ENCODE measurements at places on chromosomes 12 and 14. TPM values are rescaled to one million over a fixed set of nuclear protein-coding genes. Genes with fewer than 3 reads are reported as not detected.

GRCh38 chr12:52214421-52214802 is 18.6 kb upstream of the KRT7 start:
- no peak for DNase-seq

GRCh38 chr14:73394317-73394716 is 64.0 kb downstream of the NUMB start:
- no peak for DNase-seq

Gene IFNG-AS1
- not detected for total RNA-seq

DNA sequence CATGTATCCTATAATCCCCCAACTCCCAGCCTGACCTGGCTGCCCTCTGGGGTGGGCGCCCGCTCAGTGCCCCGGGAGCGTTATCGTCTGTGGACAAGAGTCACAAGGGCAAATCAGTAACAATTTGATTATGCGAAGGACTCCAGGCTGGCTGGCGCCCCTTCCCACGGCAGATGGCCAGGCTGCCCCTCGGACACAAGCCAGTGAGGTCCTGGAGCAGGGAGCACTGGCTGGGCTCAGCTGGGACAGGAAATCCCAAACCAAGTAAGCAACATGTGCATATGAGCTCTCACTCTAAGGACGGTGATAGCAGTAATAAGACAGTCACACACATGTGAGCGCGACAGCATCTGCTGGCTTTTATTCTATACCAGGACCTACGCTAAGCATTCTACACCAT is 59.3 kb upstream of the FAM222A start:
- no peak for DNase-seq

Gene SPIC
- not detected for total RNA-seq

Gene KRT7
- 3.4 TPM for total RNA-seq

DNA sequence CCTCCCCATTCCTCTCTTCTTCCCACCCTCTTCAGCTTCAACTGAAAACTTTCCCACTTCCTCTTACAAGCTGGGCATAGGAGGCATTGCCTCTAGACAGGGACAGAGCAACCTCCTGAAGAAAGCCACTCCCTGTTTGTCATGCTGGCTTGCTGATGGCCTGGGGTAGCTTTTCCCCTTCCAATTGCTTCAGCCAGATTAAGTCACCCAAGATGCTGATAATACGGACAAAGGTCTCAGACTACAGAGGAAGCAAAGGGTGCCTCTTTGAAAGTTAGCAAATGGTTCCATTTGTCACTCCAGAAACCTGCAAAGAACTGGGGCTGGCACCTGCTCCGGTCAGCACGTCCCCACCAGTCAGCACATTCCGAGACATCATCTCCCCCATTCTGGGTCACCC is 6.0 kb downstream of the KRT2 start:
- no peak for DNase-seq

DNA sequence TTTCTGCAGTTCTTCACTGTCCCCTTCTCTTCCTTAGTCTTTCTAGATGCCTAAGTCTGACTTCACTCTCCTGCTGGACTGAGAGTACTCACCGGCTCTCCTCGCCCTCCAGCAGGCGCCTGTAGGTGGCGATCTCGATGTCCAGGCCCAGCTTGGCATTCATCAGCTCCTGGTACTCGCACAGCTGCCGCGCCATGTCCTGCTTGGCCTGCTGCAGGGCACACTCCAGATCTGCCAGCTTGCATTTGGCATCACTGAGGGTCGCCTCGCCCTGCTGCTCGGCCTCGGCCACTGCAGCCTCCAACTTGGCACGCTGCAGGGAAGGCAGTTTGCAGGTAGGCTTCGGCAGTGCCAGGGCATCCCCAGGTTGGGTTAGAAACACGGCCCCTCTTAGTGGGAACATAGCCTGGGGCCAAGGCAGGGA is 5.2 kb downstream of the KRT84 start:
- DNase-seq, result peak; percentile 46

Gene GRIP1
- 2.4 TPM for total RNA-seq

DNA sequence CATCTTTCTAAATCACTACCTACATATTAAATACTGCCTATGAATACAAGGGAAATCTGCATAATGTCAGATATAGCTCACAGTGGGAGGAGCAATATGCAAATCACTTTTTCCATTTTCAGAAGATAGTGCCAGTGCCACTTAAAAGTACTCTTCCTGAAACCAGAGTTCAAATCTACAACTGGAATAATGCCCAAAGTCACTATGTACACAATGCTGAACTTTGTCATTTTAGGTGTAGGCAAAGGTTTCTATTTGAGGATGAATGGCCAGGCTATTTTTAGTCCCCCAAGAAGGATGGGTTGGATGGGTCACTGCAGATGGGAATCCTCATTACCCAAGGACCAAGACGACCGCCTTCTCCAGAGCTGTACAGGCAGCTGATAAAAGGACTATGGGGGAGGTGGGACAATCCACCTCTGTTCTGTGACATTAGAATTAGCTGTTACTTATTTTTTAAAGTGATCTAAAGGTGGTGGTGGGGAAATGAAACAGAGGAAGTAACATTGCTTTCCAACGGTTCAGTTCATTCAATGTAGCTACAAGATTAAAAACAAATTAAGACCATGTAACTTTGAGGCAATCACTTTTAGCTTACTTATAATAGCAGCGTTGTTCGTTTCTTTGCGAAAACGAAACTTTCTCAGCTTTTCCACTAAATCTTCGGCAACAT is 5.6 kb downstream of the GMFB start:
- no peak for DNase-seq

- no peak for DNase-seq
Measured at GRCh38 chr14:94368243-94368590, 20.2 kb downstream of the SERPINA1 start.

- DNase-seq, result no peak
Measured at GRCh38 chr14:68520637-68521556, 272.0 kb downstream of the ZFP36L1 start.

GRCh38 chr14:74062809-74063150 is 21.5 kb downstream of the ALDH6A1 start:
- DNase-seq, result no peak

DNA sequence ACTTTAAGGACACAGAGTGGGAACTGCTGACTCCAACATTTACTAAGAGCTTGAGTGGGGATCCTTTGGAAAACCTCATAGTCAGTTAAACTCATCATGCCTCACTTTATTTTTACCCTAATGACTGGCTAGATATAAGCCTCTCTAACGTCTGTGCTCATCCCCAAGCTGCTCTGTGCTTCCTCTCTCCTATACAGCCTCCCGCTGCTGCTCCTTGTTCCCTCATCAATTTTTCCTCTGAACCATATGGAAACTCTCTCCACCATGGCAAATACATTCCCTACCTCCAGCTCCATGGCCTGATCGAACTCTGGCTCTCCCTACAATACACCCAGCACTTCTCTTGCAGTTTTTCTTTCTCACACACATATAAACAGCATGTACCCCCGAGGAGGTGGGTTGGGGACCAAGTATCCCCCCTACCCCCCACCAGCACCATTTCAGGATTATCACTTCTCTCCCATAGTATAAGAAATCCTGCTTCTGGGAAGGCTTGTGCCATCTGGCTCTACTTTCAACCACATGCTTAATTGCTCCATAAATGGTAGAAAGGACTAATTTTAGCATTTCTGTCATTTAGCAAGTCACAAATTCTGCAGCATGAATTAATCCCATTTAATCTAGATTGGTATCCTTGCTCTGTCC is 39.2 kb upstream of the DYRK2 start:
- no peak for DNase-seq

GRCh38 chr12:50402264-50403000 is 1.7 kb downstream of the LARP4 start:
- DNase-seq, result no peak

Gene TTC9
- total RNA-seq, result 6.4 TPM

- peak; percentile 31 for DNase-seq
Measured at GRCh38 chr12:103771466-103771865, 69.6 kb downstream of the NT5DC3 start.

DNA sequence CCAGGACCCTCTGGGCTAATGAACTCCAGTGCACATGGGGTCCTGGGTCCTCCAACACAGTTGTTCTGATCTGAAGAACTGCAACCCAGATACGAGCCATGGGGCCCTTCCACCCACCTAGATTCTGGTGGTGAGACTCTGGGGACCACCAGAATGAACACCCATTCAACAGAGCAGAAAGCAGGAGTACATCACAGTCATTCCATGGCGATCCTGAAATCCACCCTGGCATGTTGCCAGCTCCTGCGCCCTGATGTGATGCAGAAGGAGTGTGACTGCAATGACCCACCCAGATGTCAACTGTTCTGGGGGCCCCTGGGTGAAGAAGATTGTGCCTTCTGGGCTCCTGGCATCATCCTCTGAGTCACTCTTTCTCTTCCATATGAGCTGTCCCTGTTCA is 211.6 kb downstream of the KIF26A start:
- DNase-seq, result no peak

Gene ZNF385A
- total RNA-seq, result 0.73 TPM

DNA sequence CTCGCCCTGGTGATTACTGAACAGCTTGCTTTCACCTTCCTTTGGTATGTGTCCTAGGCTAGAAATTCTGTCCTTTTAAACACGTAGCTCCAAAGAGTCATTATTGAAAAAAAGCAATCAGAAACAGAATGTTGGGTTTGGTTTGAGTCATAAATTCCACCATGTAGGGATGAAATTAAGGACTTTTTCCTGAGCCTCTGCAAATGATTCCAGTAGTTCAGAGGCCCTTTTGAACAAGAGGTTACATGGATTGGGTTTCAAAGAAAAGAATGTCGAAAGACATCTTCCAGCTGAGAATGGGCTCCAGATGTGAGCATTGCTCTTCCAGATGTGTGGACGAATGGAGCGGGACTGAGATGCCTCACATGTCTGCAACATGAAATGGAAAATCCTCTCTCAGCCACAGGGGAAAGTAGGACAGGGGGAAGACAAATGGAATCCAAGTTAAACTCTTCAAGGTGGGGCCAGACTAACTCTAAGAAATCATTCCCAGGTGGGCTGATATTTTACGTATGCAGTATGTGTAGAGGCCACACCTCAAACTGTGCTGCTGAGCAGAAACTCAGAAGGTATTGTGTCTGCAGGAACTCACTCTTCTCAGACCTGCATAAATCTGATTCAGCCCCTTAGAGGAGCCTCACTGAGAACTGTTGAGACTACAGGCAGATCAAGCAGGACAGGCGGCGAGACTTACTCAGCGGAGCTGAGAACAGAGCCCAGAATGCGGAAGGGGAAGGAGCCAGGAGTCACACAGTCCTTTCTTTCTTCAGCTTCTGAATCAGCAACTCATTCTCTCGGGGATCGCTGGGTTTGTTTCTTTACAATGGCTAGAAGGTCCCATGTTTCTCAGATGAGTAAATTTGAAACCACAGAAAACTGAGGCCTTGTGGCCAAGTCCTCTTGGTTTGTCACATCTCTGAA is 23.3 kb upstream of the EMP1 start:
- DNase-seq, result peak; percentile 76

- no peak for DNase-seq
Measured at GRCh38 chr14:38039496-38039895, 168.2 kb upstream of the SSTR1 start.

Gene IL31
- 4.0 TPM for total RNA-seq

Gene OASL
- 13.9 TPM for total RNA-seq

GRCh38 chr14:28681681-28682080 is 84.9 kb upstream of the FOXG1 start:
- DNase-seq, result no peak

GRCh38 chr12:123063535-123063934 is 83.1 kb downstream of the ARL6IP4 start:
- DNase-seq, result peak; percentile 53

- DNase-seq, result no peak
Measured at GRCh38 chr14:74511966-74512830, 18.6 kb downstream of the ISCA2 start.

Gene ETFBKMT
- 0.35 TPM for total RNA-seq

GRCh38 chr12:64544371-64545080 is 65.8 kb upstream of the RASSF3 start:
- no peak for DNase-seq

GRCh38 chr12:49388682-49389386 is 21.6 kb downstream of the SPATS2 start:
- DNase-seq, result peak; percentile 82

DNA sequence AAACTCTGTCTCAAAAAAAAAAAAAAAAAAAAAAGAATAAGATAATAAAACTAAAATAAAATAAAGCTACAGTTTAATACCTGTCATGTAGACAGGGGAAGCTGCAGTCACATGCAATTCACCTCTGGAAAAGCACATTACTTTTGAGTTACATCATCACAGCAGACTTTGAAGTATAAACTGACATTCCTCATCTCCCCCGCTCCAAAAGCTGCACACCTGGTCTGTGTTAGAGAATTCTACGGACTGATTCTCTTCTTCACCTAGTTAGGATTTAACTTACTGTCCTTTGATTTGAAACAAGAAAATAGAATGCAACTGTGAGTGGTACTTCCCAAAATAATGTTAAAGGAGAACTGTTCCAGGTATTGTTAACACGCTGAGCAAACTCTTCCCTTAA is 25.1 kb downstream of the SPPL3 start:
- no peak for DNase-seq

DNA sequence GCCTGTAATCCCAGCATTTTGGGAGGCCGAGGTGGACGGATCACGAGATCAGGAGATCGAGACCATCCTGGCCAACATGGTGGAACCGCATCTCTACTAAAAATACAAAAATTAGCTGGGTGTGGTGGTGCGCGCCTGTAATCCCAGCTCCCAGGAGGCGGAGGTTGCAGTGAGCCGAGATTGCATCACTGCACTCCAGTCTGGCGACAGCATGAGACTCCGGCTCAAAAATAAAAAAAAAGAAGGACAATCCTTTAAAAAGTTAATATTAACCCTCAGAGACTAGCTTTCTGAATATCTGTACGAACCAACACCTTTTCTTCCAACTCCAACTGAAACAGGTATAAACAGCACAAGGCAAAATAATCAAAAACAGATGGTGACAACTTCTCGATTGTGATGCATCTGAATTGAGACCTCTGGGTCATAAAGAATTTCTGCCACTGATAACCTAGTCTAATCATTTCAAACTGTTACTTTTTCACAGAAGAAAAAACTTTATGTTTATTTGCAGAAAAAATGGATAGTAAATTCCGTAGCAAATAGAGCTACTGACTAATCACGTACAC is 27.8 kb downstream of the CLIP1 start:
- no peak for DNase-seq

GRCh38 chr12:12979126-12979525 is 20.9 kb downstream of the HEBP1 start:
- DNase-seq, result no peak

Gene ENDOU
- total RNA-seq, result not detected

DNA sequence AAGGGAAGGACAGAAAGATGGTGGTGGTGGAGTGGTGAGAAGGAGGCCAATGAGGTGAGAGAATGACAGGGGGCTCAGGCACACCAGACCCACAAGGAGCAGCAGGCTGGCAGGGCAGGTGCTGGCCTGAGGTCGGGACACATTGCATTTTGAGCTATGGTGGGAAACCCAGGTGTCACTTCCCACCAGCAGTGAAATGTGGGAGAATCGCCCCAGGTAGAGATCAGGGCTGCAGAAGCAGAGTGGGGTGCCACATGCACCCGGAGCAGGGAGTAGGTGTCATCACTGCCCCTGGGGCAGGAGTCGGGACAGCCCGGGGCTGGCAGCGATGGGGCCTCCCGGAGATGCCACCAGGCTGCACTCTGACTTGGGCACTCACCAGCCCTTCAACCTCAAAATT is 315.8 kb downstream of the BCL11B start:
- no peak for DNase-seq

GRCh38 chr14:38150075-38150474 is 57.6 kb upstream of the SSTR1 start:
- no peak for DNase-seq

All from activated CD4-positive, alpha-beta T cell treated with anti-CD3 and anti-CD28 coated beads for 36 hours (primary cell).